ENCODE measurements at places on chromosomes 3 and 15.

- no peak for DNase-seq
Measured at GRCh38 chr3:50648313-50648712, 26.4 kb upstream of the DOCK3 start.

GRCh38 chr3:185353225-185353624, 9.7 kb upstream of the MAP3K13 start:
- no peak for DNase-seq

DNA sequence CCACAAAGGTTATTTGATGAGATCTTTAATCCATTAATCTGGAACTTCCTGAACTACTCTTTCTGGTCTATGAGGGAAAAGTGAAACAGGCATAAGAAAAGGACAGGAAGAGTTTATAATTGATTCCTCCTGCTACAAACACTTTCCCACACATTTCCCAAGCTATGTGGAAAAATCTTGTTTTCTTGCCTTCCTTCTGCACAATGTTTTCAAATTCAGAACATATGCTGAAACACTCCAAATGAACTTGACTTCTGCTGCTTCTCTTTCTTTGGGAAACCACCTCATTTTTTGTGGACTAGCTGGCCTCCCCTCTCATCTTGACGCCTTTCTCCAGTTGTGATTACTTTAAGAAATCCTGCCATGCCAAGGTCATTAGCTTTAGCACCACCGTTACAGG, 100.7 kb upstream of the PTPRG start:
- DNase-seq: no peak

DNA sequence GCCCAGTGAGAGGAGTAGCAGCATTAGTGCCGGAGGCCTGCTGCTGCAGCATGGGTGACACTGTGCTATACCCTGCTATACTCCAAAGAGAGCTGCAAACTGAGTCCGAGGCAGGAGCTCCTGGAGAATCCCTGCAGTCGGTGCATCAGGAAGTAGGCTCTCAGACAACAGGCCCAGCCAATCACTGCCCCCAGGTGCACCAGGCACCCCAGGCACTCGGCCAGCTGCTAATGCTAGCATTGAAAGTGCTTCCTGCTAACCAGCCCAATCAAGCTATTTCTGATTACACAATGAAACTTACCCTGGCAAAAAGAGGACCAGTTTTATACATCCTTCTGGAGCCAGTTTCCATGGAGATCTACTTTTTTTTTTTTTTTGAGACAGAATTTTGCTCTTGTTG, 45.6 kb upstream of the IREB2 start:
- no peak for DNase-seq

DNA sequence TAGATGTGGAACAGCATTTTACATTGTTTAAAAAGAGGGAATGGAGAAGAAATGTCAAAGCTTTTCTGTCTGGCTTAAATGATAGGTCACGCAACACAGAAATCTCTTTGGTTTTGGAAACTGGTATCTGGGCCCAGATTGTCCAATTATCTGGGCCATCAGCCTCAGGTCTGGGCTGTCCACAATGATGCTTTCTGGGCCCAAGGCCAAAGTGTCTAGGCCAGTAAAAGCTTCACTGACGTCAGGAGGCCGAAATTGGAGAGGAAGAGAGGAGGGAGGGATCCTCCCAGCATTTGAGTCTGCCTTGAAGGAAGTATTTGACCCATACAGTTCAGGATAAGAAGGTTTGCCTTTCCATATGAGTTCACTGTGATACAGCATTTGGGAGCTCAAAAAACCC, 60.7 kb upstream of the ALDH1A3 start:
- no peak for DNase-seq
